Smooth muscle cell of the umbilical artery (primary cell): ENCODE measurements at places on chromosomes 3 and 15. TPM values are rescaled to one million over a fixed set of nuclear protein-coding genes. Genes with fewer than 3 reads are reported as not detected.

Gene MUSTN1
- total RNA-seq: not detected in 2 replicates

Gene EPHB3
- 1.7 and 3.9 TPM in 2 replicates for total RNA-seq

Gene SORD
- total RNA-seq: 10.7 and 28.3 TPM in 2 replicates

Gene DAZL
- not detected in 2 replicates for total RNA-seq

Gene GOLGA6L10
- total RNA-seq: 0.30 and 0.78 TPM in 2 replicates

Gene ADAMTS7
- total RNA-seq: 7.7 and 12.6 TPM in 2 replicates

Gene MAN2C1
- 135 and 143 TPM in 2 replicates for total RNA-seq

Gene DOCK3
- under 0.01 and 0.05 TPM in 2 replicates for total RNA-seq

Gene WHAMM
- 4.2 and 5.9 TPM in 2 replicates for total RNA-seq

Gene CORO2B
- total RNA-seq: 1.8 and 11.9 TPM in 2 replicates

Gene GPR176
- total RNA-seq: 64.1 and 142 TPM in 2 replicates

Gene SETD5
- 54.3 and 82.2 TPM in 2 replicates for total RNA-seq

Gene TRH
- not detected in 2 replicates for total RNA-seq

Gene ARPP21
- not detected in 2 replicates for total RNA-seq

Gene PXYLP1
- 5.9 and 10.2 TPM in 2 replicates for total RNA-seq

Gene DCP1A
- total RNA-seq: 10.7 and 13.8 TPM in 2 replicates

Gene RAB5A
- 58.5 and 77.3 TPM in 2 replicates for total RNA-seq

Gene CHP1
- total RNA-seq: 63.0 and 69.2 TPM in 2 replicates
